H4 (cell line): ENCODE measurements at places on chromosomes 7 and 10. TPM values are rescaled to one million over a fixed set of nuclear protein-coding genes. Genes with fewer than 3 reads are reported as not detected.

CXCL12 gene
- 0.06 and 0.77 TPM in 2 replicates for total RNA-seq

PPP1R9A gene
- total RNA-seq: 0.52 and 0.62 TPM in 2 replicates

NPTX2 gene
- total RNA-seq: not detected in 2 replicates

HOXA9 gene
- total RNA-seq: 0.17 and 0.18 TPM in 2 replicates

C10orf53 gene
- not detected in 2 replicates for total RNA-seq

CLCN1 gene
- total RNA-seq: not detected in 2 replicates

VSTM2A gene
- total RNA-seq: 0.14 TPM in 1 of 2 replicates, not detected in the other

HOXA2 gene
- total RNA-seq: 1.2 TPM in 1 of 2 replicates, not detected in the other

AKR1D1 gene
- not detected in 2 replicates for total RNA-seq

GRCh38 chr7:2065528-2065927 lies 167.2 kb downstream of the MAD1L1 start:
- DNase-seq: no peak

- no peak for DNase-seq
These were observed 20.2 kb upstream of the CYREN start for GRCh38 chr7:135190703-135191102.

- DNase-seq: no peak
These were observed 17.2 kb downstream of the PANK1 start for GRCh38 chr10:89627830-89628229.

- no peak for DNase-seq
These were observed 69.4 kb downstream of the NOC3L start for GRCh38 chr10:94293354-94293753.

GRCh38 chr7:17991866-17992648 lies 35.6 kb downstream of the PRPS1L1 start:
- no peak for DNase-seq

DNA sequence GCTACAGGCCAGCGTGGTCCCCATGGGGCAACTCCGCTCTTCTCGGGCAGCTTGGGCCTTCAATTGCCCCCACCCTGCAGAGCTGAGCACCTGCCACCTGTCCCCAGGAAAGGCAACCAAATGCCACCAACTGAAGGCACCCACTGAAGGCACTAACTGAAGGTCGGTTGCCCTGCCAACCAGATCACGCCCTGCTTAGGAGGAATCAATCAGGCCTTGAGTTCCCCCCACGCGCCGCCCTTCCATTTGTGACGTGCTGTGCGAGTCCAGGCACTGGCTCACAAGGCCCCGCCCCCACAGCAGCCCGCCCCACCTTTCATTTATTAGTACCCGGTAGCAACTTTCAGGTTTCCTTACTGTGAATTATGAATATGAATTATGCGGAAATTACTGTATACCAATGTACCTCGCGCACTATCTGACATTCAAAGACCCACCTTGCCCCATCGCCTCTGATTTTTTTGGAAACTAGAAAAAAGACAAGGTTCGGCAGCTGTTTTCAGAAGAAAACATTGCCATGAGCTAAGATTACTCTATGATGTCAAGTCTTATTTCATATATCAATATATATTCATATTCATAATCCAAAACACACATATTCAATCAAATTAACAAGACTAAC lies 83.6 kb upstream of the ABI1 start:
- DNase-seq: no peak

- DNase-seq: no peak
These were observed 20.0 kb downstream of the SORCS1 start for GRCh38 chr10:107144490-107144889.

GRCh38 chr10:77248104-77248790 lies 389.4 kb downstream of the KCNMA1 start:
- DNase-seq: no peak

DNA sequence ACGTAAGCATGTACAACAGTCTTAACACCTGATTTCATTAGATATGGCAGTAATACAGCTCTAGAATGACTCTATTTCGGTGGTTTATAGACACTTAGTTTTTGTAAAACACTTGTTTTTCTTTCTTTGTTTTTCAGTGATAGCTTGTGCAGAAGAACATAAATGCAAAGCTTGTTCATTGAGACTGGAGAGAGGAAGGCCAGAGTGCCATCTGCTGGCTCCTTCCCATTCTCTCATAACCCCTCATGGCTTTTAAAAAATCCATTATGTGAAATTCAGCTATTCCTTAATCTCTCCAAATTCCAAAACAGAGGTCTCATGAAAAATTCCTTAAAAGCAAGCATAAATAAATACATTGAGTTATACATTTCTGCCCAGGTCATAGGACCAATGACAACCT lies 76.3 kb downstream of the CACNB2 start:
- DNase-seq: peak; percentile 8

GRCh38 chr10:73079779-73080541 lies 16.7 kb downstream of the P4HA1 start:
- DNase-seq: no peak

GRCh38 chr7:111210996-111211395 lies 120.1 kb downstream of the LRRN3 start:
- DNase-seq: no peak

- no peak for DNase-seq
These were observed 178.1 kb upstream of the GRB10 start for GRCh38 chr7:50960621-50961310.

GRCh38 chr7:51073171-51073570 lies 243.4 kb downstream of the COBL start:
- DNase-seq: no peak

- DNase-seq: no peak
These were observed 56.9 kb upstream of the TNKS2 start for GRCh38 chr10:91741356-91741755.

GRCh38 chr10:130553826-130554225 lies 417.6 kb downstream of the GLRX3 start:
- no peak for DNase-seq
